ENCODE measurements at places on chromosomes 4 and X.

DNA sequence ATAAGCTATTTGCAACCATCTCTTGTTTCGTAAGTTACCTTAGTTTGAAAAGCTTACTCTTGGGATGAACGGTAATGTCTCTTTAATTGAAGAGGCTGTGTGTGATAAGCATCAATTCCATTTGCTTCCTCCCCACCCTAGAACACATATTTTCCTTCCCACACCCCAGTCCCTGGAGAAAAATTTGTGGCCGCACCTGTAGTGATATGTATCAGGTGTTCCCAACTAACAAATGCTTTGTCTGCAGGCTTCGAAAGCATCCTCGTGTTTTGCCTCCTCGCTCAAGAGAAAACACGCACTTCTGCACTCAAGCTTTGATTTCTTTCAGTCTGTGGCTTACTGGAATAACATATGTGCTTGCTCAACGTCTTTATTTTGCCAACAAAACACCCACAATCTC lies 143.8 kb upstream of the OTUD4 start:
- no peak for DNase-seq

DNA sequence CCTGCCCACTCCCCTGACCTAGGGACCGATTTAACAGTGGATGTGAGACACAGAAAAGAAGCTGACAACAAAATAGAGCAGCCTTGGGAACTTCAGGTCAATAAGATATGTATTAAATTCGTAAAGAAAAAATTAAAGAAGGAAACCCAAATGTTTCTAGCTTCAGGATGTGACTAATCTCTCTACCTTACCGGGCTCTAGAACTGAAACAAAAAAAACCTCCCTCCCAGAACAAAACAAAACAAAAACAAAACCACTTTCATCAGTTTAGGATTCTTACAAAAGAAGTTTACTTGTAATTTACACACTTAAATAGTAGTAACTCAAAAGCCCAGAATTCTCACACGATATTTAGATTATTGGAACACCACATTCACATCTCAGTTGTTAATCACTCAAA lies 185.8 kb upstream of the RPS6KA3 start:
- DNase-seq = no peak

DNA sequence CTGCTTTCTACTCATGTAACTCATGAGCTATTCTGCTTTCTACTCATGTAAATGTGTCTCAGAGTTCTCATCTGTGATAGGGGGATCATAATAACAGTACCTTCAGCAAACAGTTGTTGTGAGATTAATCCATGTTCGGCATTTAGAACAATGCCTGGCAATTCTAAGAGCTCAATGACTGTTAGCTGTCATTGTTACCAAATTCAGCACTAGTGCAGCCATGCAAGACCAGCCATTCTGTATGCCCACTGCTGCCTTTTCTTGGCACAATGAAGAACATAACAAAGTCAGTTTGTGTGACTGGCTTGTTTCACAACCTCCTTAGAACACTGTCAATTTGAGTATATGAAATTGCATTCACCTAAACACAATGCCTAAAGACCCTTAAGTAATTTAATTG lies 163.2 kb downstream of the ANK2 start:
- DNase-seq = no peak

- DNase-seq = no peak
These were observed 1056.2 kb downstream of the DMD start for GRCh38 chrX:32155044-32155638.

GRCh38 chrX:55342533-55343501 lies 78.1 kb upstream of the PAGE3 start:
- peak; percentile 82 for DNase-seq

- DNase-seq = no peak
These were observed 7.1 kb downstream of the ARHGEF6 start for GRCh38 chrX:136773648-136774047.

DNA sequence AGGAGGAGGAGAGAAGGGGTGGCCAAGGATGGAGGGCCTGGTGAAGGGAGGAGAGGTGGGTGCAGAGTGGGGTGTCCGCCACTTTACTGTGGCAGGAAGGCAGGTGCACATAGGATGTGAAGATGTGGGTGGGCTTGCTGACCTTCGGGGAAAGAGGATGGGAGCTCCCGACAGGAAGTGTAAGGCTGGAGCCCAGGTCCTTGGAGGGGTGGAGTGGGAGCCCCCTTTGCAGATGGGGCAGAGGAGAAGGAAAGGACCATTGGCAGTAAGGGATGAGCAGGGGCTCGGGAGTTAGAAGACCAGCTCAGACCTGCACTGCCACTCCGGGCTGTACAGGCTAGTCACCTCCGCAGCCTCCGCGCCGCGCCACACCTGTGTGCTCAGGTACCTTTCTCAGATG lies 89.5 kb downstream of the EVC start:
- DNase-seq = no peak

- no peak for DNase-seq
These were observed 100.8 kb upstream of the CXorf66 start for GRCh38 chrX:140065961-140066662.

GRCh38 chr4:69576251-69576877 lies 63.1 kb downstream of the UGT2A2 start:
- DNase-seq = no peak

GRCh38 chr4:8093587-8094274 lies 64.9 kb downstream of the ABLIM2 start:
- no peak for DNase-seq

DNA sequence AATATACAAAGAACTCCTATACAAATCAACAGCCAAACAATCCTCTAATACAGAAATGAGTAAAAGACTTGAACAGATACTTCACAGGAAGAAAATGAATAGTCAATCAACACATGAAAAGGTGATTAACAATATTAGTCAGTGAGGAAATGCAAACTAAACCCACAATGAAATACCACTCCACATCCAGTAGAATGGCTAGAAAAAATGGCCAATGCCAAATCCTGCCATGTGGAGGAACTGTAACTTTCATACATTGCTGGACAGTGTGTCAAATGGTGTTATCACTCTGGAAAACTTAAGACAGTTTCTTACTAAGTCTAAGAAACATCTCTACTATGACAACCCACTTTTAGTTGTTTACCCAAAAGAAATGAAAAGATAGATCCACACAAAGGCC lies 59.5 kb downstream of the NSG1 start:
- DNase-seq = peak; percentile 33

DNA sequence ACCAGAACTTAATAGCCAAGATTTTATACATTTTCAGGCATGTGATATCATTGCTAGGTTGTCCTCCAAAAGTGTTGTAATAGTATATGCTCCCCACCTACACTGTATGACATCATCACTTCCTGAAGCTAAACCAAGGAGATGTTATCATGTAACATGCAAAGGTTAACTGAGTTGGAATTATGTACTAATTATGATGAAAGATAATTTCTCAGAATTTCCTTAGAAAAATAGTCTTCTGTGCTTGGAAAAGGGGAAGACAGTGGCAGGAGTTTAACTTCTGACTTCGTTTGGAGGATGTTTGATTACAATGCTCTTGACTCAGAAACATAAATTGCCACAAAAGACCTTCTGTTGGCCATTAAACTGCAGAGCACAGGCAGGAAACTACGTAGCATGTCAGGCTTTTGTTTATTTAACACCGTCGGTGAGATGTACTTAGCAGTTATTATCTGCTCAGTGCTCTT lies 83.6 kb upstream of the GUCY1A1 start:
- peak; percentile 86 for DNase-seq

- DNase-seq = no peak
These were observed 99.6 kb upstream of the CCDC160 start for GRCh38 chrX:134137341-134137740.

- no peak for DNase-seq
These were observed 1065.7 kb upstream of the PABPC4L start for GRCh38 chr4:135267148-135267865.

GRCh38 chrX:133794126-133794525 lies 191.3 kb downstream of the GPC3 start:
- DNase-seq = no peak

GRCh38 chrX:46758163-46758955 lies 559 bp downstream of the SLC9A7 start:
- DNase-seq = no peak

DNA sequence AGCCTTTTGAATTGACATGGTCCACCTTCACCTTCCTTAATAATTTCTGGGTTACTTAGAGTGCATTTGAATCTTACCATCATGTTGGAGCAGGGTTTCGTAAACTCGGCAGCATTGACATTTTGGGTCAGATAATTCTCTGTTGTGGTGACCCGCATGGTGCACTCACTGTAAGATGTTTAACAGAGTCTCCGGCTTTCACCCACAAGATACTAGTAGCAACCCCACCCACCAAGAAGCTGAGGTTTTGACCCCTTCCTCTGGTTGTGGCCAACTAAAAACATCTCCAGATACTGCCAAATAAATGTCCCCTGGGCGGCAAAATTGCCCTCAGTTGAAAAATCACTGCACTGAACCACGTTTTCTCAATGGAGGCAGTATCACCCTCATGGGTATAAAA lies 62.7 kb downstream of the CHST7 start:
- no peak for DNase-seq

DNA sequence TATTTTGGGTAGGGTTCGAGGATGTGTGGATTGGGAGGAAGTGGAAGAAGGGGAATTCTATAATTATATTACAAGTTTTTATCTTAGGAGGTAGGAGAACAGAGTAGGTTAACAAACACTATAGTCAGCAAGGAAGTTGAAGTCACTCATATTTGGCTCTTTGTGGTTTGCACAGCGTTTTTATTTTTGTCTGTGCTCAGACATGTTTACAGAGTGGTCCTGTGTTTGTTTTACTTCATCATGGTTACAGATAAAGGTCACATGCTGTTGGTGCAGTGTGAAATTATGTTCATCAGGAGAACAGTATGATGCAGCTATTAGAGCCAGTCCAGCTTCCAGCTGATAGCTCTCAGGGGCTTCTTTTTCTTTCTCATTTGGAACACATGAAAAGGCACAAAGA lies 299.9 kb upstream of the SFRP2 start:
- peak; percentile 25 for DNase-seq

DNA sequence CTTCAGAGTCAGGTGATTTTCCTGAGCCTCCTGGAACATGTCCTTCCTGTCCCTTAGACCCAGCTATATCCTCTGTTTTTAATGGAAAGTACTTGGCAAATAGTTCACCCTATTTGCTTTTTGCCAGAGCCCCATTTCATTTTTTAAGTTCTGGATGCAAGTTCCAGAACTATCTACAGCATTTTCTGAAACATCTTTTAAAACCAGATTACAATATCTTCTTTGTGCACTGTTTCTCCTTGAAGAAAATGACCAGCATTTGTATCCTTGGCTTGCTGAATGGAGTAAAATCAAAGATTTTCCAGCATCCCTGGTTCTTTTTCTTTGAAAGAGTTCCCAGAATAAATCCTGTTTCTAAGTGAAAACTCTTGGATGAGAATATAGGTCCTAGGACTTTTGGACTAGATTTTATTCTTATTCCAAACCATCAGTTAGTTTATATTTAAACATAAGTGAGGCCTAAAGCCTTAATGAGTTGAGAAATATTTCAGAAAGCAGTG lies 224.3 kb downstream of the ANK2 start:
- DNase-seq = no peak

- DNase-seq = no peak
These were observed 28.9 kb upstream of the ACSL1 start for GRCh38 chr4:184854673-184855072.
